ENCODE measurements at places on chromosomes 4 and X. TPM values are rescaled to one million over a fixed set of nuclear protein-coding genes. Genes with fewer than 3 reads are reported as not detected.

DNA sequence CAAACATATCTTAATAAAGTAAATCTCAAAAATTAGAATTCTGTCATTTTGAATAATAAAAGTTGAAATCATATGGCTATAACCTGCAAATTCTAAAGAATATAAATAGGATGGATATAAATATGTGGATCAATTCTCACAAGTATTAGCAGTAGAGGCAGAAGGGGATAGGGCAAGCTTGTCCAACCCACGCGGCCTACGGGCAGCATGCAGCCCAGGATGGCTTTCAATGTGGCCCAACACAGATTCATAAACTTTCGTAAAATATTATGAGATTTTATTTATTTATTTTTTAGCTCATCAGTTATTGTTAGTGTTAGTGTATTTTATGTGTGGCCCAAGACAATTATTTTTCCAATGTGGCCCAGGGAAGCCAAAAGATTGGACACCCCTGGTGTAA is 41.4 kb downstream of the PPA2 start:
- no peak for DNase-seq
- no peak overlapping the region for H3K4me3 ChIP-seq
- peaks cover 58% of the 10 kb centered on the region for H3K36me3 ChIP-seq
- H3K27ac ChIP-seq, result no peak overlapping the region

The ARSH gene
- total RNA-seq, result not detected

- no peaks in the 10 kb centered on the region for H3K4me1 ChIP-seq
- no peaks in the 10 kb centered on the region for H3K27me3 ChIP-seq
- no peak for DNase-seq
- no peak overlapping the region for H3K4me3 ChIP-seq
These were observed 10.4 kb upstream of the DGAT2L6 start for GRCh38 chrX:70166601-70167590.

DNA sequence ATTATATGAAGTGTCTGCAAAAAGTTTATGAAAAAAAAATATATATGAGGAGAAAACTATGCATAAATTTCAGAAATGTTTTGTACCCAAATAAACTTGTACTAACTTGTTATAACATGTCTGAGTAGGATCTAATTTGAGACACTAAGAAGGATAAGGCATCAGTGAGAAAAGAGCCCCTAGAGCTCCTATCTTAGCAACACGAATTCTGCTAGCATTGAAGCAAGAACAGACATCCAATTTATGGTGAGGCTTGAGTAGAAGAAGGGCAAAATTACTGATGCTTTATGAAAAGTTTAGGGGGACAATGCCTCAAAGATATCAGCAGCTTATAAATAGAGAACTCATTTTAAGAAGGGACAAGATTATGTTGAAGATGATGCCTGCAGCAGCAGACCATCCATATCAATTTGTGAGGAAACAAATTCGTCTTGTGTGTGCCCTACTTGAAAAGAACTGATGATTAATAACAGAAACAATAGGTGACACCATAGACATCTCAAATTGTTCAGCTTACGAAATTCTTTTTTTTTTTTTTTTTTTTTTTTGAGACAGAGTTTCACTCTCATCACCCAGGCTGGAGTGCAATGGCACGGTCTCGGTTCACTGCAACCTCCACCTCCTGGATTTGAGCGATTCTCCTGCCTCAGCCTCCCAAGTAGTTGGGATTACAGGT is 35.7 kb upstream of the ADAM29 start:
- H3K27me3 ChIP-seq, result no peaks in the 10 kb centered on the region
- H3K36me3 ChIP-seq, result no peaks in the 10 kb centered on the region
- no peak overlapping the region for H3K27ac ChIP-seq
- no peak overlapping the region for H3K4me3 ChIP-seq
- H3K4me1 ChIP-seq, result no peaks in the 10 kb centered on the region
- DNase-seq, result no peak

DNA sequence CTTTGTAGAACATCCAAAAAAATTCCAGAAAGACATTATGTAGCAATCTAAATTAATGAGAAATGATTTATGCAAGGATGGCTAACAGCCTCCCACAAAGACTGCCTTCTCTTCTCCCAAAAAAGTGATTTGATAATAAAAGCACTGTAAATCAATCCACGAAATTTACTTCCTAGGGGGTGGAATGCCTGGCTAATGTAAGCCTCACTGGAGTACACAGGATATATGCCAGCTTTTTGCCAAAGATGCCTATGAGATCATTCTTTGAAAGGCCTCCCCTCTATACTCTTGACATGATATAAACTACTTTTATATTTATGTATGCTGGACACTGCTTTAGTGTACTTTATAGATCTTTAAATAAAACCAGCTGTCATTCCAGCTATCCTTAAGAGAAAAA is 211.1 kb downstream of the ADAMTS3 start:
- no peak for DNase-seq
- H3K4me1 ChIP-seq, result no peaks in the 10 kb centered on the region
- no peak overlapping the region for H3K4me3 ChIP-seq
- H3K27ac ChIP-seq, result no peak overlapping the region

DNA sequence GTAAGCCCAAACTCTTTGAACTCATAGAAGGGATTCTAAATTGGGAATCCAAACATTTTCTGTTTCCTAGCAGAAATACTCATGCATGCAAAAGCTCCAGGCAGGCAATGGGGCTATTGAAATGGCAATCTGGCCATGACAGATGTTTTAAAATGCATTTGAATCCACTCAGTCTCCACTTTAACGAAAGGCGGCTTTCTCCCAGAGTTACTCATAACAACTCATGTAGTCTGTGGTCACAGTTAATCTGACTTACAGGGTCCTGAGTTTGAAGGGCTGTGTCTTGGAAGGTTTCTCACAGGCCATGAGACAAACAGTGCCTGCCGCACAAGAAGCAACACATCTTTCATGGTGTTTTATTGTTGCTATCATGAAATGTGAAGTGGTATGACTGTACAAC is 185.7 kb downstream of the AMELX start:
- H3K36me3 ChIP-seq, result no peaks in the 10 kb centered on the region
- no peaks in the 10 kb centered on the region for H3K27me3 ChIP-seq

DNA sequence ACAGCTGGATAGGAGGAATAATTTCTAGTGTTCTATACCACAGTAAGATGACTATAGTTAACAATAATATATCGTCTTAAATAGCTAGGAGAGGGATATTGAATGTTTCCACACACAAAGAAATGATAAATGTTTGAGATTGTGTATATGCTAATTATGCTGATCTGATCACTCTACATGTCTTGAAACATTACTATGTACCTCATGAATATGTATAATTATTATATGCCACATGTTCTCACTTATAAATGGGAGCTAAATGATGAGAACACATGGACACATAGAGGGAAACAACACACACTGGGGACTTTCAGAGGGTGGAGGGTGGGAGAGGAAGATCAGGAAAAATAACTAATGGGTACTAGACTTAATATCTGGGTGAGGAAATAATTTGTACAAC is 53.2 kb upstream of the MAGEA4 start:
- no peak overlapping the region for H3K4me3 ChIP-seq
- H3K36me3 ChIP-seq, result no peaks in the 10 kb centered on the region
- no peak for DNase-seq
- no peaks in the 10 kb centered on the region for H3K27me3 ChIP-seq
- H3K27ac ChIP-seq, result no peak overlapping the region

DNA sequence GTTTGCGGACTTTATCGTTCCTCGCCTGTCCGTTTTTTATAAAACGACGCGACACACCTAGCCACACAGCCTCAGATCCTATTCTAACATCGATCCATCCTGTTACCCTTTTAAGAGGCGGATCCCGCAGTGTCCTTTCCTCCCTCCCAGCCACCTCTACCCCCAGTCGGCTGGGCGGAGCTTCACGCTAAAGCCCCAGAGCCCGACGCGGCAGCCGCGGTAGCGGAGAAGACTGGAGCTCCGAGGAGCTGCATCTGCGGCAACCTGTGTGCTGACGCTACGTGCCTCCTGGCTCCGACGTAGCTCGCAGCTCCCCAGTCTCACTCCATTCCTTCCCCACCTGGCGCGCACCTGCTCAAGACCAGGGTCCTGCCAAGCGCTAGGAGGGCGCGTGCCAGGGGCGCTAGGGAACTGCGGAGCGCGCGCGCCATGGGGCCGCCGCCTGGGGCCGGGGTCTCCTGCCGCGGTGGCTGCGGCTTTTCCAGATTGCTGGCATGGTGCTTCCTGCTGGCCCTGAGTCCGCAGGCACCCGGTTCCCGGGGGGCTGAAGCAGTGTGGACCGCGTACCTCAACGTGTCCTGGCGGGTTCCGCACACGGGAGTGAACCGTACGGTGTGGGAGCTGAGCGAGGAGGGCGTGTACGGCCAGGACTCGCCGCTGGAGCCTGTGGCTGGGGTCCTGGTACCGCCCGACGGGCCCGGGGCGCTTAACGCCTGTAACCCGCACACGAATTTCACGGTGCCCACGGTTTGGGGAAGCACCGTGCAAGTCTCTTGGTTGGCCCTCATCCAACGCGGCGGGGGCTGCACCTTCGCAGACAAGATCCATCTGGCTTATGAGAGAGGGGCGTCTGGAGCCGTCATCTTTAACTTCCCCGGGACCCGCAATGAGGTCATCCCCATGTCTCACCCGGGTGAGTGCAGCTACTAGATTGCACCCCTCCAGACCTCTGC is at the start of gene RNF128:
TSS of gene RNF128 (plus strand) at position 217 of the 953 bp plus-strand sequence. CDS start at position 430, 213 bp downstream.
- H3K27me3 ChIP-seq, result peaks cover 23% of the 10 kb centered on the region
- H3K27ac ChIP-seq, result peak within 1 kb of the TSS; percentile 41
- H3K4me1 ChIP-seq, result no peaks in the 10 kb centered on the region

- no peaks in the 10 kb centered on the region for H3K27me3 ChIP-seq
- no peaks in the 10 kb centered on the region for H3K4me1 ChIP-seq
- no peak for DNase-seq
- no peak overlapping the region for H3K4me3 ChIP-seq
These were observed 12.6 kb downstream of the TENT5D start for GRCh38 chrX:80432863-80433262.

- no peak overlapping the region for H3K4me3 ChIP-seq
- H3K27ac ChIP-seq, result no peak overlapping the region
- no peaks in the 10 kb centered on the region for H3K27me3 ChIP-seq
- no peaks in the 10 kb centered on the region for H3K36me3 ChIP-seq
These were observed 344.0 kb upstream of the NWD2 start for GRCh38 chr4:36900446-36900987.

- no peaks in the 10 kb centered on the region for H3K27me3 ChIP-seq
- H3K27ac ChIP-seq, result no peak overlapping the region
- no peak overlapping the region for H3K4me3 ChIP-seq
- no peaks in the 10 kb centered on the region for H3K4me1 ChIP-seq
- DNase-seq, result no peak
These were observed 123.4 kb downstream of the NWD2 start for GRCh38 chr4:37367901-37368300.

GRCh38 chr4:31051151-31051550 is 331.0 kb downstream of the PCDH7 start:
- no peak overlapping the region for H3K27ac ChIP-seq
- H3K27me3 ChIP-seq, result no peaks in the 10 kb centered on the region
- no peaks in the 10 kb centered on the region for H3K36me3 ChIP-seq
- H3K4me3 ChIP-seq, result no peak overlapping the region
- DNase-seq, result no peak

DNA sequence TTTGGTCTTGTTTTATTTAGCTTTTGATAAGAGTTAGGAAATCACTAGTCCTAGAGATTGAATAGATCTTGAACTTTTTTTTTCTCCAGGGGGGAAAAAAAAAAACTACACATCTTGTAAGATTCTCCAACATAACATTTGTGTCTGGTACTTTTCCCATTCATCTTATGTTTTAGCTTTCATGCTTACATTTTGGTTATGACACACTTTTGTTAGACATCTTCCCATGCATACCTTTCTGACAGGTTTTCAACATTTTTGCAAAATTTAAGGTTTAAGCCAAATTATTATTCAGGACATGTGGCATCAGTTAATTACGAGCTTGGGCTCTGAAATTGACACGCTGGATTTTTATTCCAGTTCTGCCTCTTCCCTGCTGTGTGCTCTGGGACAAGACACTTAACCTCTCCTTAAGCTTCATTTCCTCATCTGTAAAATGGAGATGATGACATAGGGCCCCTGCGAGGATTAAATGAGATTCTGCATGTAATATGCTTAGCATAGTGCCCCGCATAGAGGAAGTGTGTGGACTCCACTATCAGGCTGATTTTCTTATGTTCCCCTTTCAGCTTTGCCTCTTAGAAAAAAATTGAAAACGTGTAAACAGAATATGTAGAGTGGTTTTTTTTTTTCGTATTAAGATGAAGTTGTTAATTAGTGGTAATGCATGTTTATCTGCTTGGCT is 5.3 kb downstream of the KIT start:
- no peak overlapping the region for H3K4me3 ChIP-seq
- peaks cover 28% of the 10 kb centered on the region for H3K27me3 ChIP-seq
- H3K27ac ChIP-seq, result no peak overlapping the region
- H3K4me1 ChIP-seq, result peaks cover 3% of the 10 kb centered on the region
- no peak for DNase-seq

GRCh38 chr4:2461246-2461960 is 7.5 kb upstream of the RNF4 start:
- H3K4me1 ChIP-seq, result peaks cover 3% of the 10 kb centered on the region
- DNase-seq, result no peak
- no peak overlapping the region for H3K27ac ChIP-seq
- no peak overlapping the region for H3K4me3 ChIP-seq
- H3K27me3 ChIP-seq, result no peaks in the 10 kb centered on the region

DNA sequence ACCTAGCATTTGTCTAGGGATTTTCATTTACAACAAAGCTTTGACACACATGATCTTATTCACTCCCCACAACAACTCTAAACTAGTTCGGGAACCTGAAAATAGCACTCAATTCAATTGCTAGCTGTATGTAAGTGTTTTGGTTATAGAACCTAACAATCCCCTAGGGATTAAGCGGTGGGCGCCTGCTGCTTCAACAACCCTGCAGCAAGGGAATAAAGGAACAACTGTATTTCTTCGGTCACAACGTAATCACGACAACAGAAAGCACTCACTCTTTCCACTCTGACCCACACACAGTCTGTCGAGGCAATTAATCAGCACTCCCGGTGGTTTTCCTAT is 674 bp upstream of the DIAPH2 start:
- peak overlapping the region; percentile 91 for H3K27ac ChIP-seq
- no peaks in the 10 kb centered on the region for H3K36me3 ChIP-seq
- no peak for DNase-seq
- peaks cover 10% of the 10 kb centered on the region for H3K4me1 ChIP-seq

The SLC49A3 gene
- total RNA-seq, result 23.2 TPM

DNA sequence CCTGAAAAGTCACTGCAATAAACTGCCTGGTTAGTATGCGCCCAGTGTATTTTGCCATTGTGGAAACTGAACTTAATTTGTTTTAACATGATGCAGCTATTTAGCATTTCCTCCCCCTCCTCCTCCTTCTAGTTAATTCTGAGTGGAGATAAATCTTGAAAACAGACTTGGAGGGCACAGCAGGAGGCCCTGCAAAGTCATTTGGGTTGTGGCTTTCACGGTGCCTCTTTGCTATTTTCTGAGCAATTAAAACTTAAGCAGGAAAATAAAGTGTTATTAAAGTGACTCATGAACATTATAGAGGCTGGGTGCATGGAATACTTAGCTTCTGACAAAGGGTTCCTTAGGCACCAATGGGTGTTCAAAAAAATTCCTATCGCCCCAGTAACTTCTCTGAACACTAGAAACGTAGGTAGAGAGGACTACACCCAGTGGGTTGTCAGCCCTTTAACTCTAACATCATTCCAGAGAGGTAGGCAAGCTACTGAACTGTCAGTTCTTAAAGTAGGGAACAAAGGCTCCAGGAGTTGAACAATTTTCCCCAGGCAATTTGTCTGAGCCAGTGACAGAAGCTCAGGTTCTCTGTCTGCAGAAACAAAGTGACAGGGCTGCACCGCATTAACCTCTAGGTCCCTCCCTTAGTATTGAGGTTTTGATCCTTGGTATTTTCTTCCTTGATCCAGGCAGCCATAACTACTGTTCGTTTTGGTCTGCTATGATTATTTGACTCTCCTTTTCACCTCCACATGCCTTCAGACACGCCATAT is 158.3 kb upstream of the KIT start:
- no peaks in the 10 kb centered on the region for H3K27me3 ChIP-seq
- H3K36me3 ChIP-seq, result no peaks in the 10 kb centered on the region
- H3K4me1 ChIP-seq, result no peaks in the 10 kb centered on the region

Data from left lung (tissue), 14 donors.